ENCODE measurements at places on chromosomes 1 and 21. TPM values are rescaled to one million over a fixed set of nuclear protein-coding genes. Genes with fewer than 3 reads are reported as not detected.

- no peak for DNase-seq
Measured at GRCh38 chr1:224065455-224065854, 48.5 kb upstream of the FBXO28 start.

Gene WNT3A
- 0.12 TPM for polyA plus RNA-seq

DNA sequence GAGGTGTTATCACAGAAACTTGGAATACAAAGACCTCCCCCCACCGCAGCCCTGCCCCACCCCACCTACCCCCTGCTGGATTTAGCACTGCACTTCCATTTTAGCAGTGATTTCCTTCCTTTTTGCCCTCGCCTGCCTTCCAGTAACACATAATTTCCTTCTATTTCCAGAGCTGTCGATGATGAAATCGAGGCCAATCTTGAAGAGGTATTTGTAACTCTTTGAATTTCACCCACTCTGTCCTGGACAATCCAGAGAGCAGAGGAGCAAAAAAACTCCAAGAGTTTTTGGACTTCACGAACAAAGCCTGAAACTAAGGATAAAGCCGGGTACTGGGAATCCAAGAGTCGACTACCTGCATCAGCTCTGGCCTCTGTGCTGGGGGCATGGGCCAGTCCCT, 49.1 kb downstream of the CAPN2 start:
- no peak for DNase-seq

Gene CELA2B
- 0.41 TPM for polyA plus RNA-seq

DNA sequence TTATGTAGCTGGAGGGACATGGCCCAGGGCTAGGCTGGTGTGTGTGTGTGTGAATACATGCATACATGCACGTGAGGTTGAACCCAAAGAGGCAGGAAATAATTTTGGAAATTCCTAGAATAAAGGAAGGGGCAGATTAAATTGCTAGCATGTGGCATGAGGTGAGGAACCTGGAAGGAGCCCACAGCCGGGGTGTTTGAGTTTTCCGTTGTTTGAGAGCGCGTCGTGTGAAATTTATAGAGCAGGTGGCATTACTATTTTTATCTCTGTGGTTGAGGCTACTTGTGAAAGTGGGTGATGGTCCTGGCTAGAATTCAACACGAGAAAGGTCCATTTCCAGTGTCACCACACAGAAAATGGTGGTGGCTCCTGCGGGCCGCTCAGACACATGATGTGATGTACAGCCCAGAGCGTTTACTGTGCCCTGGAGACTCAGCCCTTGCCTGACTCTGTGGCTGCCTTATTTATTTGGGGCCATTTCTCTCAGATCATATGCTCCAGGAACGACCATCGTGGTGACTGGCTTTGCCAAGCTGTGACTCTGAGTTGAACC, 48.0 kb downstream of the BACE2 start:
- DNase-seq, result no peak

- no peak for DNase-seq
Measured at GRCh38 chr1:50218344-50219120, 109.8 kb downstream of the ELAVL4 start.

Gene PGLYRP3
- polyA plus RNA-seq, result not detected

- no peak for DNase-seq
Measured at GRCh38 chr21:45971616-45972352, 9.8 kb upstream of the COL6A1 start.

- no peak for DNase-seq
Measured at GRCh38 chr1:21216835-21217811, 40.4 kb upstream of the EIF4G3 start.

Gene OR2W3
- polyA plus RNA-seq, result 0.37 TPM

GRCh38 chr21:41766883-41767605, at the start of gene RIPK4:
Gene RIPK4 (minus strand): TSS chr21:41767052. CDS start chr21:41767041, 11 bp downstream.
- DNase-seq, result no peak

GRCh38 chr1:223724376-223724775, 12.0 kb downstream of the CAPN2 start:
- DNase-seq, result no peak

DNA sequence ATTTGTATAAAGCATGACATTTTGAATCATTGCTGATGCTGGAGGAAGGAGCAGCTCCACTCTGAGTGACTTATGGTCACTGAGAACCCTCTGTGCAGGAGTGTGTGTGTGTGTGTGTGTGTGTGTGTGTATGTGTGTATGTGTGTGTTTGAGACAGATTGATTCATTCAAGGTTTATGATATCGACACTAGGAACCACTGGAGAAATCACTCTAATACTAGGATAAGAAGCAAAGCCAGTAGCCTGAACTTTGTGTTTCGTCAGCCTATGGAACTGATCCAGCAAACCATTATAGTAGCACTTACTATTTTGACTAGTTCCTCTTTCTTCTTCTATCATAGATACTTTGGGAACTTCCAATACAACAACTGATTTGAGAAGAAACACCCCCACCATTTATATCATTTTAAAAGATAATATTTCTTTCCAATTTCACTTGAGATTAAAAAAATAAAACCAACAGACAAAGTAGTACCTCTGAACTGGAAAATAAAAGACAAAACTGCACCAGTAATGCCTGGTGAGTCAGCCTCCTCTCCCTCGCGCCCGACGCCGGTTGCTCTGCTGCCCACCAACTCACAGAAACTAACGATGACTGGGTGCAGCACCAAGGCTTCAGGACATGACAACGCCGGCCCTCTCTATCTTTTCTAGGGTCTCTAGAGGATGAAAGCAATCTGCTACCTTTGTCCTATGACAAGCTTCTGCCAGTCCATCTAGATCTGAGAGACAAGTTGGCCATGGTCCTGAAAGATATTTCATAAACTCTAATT, 20.9 kb downstream of the SLAMF1 start:
- DNase-seq, result no peak

GRCh38 chr1:165644064-165644735, 13.2 kb downstream of the MGST3 start:
- DNase-seq, result no peak

DNA sequence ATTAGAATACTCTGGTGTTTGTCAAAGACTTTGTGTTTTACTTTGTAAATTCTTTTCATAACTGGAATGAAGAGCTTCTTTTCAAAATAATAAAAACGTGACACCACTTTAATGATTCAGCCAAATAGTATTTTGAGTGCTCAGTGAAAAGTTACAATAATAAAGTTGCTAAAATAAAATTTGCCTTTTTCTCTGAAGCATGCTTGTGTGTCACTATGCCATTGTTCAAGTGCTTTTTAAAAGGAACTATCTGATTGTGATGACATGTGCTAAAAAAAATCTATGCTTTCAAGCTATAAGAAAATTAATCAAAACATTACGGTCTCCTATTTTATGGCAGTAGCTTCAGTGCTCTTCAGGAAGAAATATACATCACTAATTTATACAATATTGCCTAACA, 1290.5 kb upstream of the B3GALT2 start:
- DNase-seq, result no peak

Gene HTR1D
- polyA plus RNA-seq, result 0.19 TPM
